ENCODE measurements at places on chromosomes 13 and 19.

DNA sequence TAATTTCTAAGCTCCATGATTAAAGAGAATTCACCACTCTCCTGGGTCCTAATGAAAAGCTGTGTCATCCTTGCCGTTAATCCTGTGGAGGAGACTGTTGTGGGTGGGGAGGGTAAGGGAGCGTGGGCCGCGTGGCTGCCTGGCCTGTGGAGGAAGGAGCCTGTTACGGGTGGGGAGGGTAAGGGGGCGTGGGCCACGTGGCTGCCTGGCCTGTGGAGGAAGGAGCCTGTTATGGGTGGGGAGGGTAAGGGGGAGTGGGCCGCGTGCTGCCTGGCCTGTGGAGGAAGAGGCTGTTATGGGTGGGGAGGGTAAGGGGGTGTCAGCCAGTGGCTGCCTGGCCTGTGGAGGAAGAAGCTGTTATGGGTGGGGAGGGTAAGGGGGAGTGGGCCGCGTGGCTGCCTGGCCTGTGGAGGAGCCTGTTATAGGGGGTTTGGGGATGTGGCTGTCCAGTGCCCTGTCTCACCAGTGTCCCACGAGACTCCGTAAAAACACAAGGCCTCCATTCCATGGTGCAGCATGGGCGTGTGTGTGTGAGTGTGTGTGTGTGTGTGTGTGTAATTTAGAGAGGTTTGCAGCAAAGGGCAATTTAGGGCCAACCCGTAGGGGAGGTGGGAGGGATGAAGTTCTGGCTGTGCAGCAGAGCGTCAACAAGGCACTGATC lies 15.6 kb upstream of the DCUN1D2 start:
- DNase-seq, result no peak

DNA sequence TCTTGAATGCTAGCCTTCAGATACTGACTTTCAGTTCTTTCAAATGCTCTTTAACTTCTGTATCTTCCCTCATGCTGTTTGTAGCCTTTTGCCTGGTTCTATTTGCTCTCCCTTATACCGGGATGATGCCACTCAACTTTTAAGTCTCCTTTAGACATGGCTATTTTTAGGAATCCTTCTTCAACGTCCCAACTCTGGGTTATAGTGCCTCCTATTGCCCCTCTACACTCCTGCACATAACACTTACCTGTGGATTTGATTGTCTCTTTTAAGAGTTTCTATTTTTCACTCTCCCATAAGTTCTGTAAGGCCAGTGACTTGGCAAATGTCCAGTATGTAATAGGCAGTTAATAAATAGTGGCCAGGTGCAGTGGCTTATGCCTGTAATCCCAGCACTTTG lies 343.0 kb downstream of the KLF5 start:
- no peak for DNase-seq

GRCh38 chr13:39855236-39855635 lies 199.8 kb downstream of the COG6 start:
- DNase-seq, result no peak

DNA sequence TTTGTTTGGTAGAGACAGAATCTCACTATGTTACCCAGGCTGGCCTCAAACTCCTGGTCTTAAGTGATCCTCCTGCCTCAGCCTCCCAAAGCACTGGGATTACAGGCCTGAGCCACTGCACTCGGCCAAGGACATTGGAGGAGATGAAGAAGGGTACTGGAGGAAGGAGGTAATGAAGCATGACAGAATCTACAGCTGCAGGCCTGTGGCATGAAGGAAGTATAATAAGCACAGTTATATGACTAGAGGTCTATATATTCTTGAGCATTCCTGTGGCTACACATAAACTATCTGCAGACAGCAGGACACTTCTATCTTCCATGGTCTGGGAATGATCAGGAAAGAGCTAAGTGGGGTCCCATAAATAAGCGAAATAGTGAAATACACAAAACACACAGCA lies 18.2 kb downstream of the ZNF565 start:
- no peak for DNase-seq

DNA sequence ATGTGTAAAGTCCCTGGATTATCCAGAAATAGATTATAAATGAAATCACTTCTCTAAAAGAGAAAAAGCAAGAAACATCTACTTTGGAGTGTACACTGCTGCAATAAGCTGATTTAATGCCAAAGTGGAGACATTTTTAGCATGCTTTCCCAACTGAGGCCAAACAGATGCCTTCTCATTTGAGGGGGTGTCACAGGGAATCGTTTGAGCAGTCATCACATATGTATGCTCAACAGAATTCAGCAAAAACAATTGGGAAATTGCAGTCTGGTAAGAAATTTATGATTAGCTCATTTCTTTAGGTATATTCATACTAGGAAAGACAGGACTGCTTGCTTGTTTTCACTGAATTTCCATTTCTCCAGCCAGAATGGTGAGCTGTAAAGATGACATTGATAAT lies 27.3 kb upstream of the TPP2 start:
- DNase-seq, result peak; percentile 63

DNA sequence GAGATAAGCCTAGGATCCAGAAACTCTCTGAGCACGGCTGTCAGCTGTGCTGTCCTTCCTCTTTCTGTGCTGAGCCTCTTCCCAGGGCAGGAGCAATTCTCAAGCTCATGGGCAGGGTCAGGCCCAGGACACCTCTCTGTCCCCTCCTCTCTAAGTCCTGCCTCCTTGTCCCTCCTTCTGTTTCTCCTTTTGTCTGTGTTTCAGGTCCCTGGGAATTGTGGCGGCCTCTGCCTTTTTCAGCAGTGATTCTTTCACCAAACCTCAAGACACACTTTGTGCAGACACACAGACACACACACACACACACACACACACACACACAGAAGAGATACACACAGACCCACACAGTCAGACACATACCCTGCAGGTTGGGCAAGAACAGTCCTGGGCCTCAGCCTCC lies at the start of gene PSG1:
PSG1 (minus strand) TSS at position 101 of the 400 bp plus-strand sequence. CDS start 132 bp downstream, outside the sequence.
- DNase-seq, result no peak

DNA sequence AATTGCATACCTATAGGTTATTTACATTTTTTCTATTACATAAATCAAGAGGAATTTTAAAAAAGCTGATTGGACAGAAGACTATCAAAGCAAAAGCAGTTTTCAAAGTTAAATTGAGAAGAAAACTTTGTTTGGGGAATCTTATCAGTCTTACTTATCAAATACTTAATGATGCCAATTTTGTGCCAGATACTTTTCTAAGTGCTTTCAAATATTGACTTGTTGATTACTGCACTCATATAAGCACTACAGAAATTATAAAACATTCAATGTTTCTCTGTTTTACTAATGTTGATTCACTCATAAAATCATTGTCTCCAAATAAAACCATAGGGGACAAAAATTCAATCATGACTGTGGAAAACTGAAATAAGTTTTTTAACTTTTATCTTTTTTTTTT lies 36.2 kb downstream of the PCDH9 start:
- no peak for DNase-seq

GRCh38 chr13:78476910-78477309 lies 126.4 kb downstream of the POU4F1 start:
- DNase-seq, result no peak

GRCh38 chr19:32040236-32040635 lies 305.2 kb upstream of the ZNF507 start:
- DNase-seq, result no peak

DNA sequence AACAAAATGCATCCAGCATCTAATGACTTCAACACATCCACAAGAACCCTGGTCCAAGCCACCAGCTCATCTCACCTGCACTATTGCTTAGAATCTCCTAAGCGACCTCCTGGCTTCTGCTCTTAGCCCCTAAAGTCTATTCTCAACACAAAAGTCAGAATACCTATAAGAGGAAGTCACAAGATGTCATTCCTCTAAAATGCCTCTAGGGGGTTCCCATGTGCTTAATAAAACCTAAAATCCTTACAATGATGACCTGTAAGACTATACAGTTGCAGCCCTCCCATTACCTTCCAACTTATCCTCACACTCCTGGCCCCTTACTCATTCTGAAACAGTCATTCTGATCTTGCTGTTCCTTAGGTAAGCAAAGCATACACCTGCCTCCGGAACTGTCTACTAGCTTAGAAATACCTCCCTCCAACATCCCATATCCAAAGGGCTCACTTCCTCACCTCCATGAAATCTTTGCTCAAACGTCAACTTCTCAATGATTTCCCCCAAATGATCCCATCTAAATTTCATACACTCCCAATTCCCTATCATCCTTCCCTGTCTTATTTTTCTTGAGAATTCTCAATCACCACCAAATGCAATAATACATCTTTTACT lies 10.0 kb downstream of the ATP7B start:
- DNase-seq, result peak; percentile 18

DNA sequence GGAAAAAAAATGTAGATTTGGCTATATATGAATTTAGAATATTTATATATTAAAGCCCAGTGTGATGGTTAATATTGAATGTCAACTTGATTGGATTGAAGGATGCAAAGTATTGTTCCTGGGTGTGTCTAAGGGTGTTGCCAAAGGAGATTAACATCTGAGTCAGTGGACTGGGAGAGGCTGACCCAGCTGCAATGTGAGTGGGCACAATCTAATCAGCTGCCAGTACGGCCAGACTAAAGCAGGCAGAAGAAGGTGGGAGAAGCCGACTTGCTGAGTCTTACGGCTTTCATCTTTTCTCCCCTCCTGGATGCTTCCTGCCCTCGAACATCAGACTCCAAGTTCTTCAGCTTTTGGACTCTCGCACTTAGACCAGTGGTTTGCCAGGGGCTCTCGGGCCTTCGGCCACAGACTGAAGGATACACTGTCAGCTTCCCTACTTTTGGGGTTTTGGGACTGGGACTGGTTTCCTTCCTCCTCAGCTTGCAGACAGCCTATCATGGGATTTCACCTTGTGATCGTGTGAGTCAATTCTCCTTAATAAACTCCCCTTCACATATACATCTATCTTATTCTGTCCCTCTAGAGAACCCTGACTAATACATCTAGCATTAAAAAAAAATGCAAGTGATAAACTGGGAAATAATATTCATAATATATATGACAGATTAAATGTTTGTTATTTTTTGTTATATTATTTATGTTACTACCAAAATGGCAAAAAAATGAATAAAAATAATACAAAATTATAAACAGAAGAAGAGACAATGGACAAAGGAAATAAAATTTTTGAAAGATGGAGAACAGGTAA lies 122.4 kb downstream of the DLEU7 start:
- DNase-seq, result no peak

DNA sequence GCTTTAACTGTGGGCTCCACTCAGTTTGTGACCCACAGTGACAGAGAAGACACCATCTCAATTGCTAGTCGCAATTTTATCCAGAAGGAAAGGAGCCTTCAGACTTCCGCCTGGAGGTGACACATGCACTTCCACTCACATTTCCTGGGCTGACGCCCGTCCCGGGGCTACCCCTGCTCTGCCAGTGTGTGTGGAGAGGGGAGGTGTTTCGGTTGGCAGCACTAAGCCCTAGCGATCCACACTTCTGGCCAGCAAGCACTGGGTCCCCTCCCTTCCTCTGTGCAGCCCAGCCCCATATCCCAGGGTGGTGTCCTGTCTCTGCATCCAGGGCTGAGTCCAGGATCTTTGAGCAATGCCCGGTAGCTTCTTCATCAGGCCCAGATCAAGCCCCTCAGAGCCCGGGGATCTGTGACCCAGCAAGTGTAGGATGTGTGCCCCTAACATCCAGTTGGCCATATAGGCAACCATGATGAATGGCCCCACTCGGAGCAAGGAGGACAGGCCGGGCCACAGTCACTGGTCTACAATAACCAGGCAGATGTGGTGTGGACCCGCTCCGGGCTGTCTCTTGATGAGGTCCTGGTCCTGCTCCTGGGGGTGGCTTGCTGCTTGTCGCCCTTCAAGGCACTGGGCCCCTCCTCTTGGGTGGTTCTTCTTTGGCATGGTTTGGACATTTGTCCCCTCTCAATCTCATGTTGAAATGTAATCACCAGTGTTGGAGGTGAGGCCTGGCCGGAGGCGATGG lies 141.9 kb upstream of the SPACA7 start:
- DNase-seq, result no peak

- no peak for DNase-seq
These were observed 40.5 kb upstream of the EBPL start for GRCh38 chr13:49731766-49732165.

- DNase-seq, result no peak
These were observed 49.5 kb upstream of the PCDH17 start for GRCh38 chr13:57582032-57582431.

DNA sequence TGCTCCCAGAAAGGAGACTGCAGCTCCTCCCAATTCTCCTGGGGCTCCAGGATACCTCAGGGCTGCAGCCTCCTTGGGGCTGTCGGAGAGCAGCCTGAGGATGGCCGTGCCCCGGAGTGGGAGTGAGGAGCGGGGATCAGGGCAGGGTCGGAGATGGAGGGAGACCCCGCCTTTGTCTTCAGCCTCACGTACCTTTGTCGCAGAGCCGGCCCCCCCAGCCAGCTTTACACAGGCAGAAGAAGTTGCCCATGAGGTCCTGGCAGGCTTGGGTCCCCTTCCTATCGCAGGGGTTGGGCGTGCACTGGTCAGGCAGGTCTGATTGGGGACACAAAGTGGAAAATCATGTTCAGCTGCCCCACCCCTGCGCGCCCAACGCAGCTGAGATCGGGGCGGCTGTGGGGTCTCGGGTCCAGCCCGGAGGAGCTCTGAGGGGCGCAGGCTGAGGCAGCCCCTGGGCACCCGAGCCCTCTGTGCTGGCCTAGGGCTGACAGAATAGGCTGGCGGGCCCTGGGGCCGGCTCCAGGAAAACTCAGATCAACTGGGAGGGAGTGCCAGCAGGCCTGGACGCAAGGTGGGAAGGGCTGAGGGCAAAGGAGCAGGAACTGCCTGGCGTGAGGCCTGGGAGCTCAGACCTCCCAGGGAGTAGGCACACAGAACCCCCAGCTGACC lies 24.2 kb downstream of the GAS6 start:
- no peak for DNase-seq

DNA sequence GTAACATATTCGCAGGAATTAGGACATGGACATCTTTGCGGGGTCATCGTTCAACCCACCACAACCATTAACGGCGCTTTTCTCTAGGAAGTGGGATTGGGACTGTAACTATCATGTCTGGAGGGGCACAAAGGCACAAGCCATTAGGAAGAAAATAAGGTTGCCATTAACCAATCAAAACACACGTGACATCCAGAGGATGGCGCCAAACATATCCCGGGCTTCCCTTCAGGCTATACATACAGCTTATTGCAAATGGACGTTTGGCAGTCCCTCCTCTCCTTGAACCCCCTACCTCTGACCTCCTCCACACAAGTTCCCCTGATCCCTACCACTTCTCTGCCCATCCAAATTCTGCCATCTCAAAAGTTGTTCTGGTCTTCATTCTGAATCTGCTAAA lies 26.6 kb upstream of the GSX1 start:
- no peak for DNase-seq

DNA sequence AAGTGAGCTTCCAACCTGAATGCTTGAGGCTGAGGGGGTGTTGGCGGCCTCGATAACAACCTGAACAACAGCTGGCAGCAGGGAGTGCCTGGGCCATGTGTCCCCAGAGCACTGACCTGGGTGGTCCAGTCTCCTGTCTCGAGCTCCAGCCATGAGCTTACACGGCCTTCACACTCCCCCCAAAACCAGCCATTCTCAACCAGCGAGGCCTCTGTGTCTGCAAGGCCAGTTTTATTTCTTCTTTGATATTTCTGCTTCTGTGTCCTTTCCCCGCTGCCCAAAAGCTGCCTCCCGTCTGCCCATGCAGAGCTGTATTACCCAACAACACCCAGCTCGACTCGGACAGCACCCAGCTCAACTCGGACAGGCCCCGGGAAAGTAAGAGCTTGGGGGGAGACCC lies 32.5 kb upstream of the TFDP1 start:
- DNase-seq, result no peak

- no peak for DNase-seq
These were observed 63.9 kb upstream of the SPATA13 start for GRCh38 chr13:24096659-24097058.

GRCh38 chr19:2049741-2050348 lies 1.2 kb downstream of the MKNK2 start:
- DNase-seq, result peak; percentile 85
